ENCODE measurements at places on chromosomes 4 and X.

DNA sequence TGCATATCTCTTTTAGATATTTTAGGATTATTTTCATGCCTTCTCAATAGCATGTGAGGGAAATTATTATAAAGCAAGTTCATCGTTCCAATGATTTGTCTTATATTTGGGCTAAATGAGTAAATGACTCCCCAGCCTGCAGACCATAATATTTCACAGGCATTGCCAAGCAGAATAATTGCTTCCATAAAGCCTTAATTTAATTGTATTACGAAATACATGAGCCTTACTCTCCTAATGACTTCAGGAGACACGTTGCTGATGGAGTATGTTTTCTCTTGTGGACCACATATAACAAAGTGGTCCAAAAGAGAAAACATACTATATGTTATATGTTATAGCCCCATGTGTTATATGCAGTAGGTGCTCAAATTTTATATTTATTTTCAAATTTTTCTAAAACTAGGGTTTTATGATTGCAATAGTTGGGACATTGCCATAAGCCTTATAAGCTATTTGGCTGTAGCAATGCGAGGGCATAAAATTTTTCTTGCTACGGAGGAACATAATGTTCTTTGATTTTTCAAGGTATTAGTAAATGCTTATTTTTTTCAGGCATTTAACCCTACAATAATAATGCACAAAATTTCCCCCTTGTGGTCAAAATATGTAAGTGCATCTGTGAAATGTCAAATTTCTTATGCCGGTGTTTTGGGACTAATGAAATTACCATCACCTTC, 26.2 kb upstream of the TMPRSS11D start:
- peak; percentile 15 for DNase-seq

- DNase-seq, result no peak
Measured at GRCh38 chrX:113804819-113805218, 779.1 kb upstream of the HTR2C start.

- DNase-seq, result no peak
Measured at GRCh38 chr4:158807691-158808090, 38.9 kb downstream of the FNIP2 start.

GRCh38 chrX:2903366-2903765, 25.8 kb downstream of the ARSD start:
- no peak for DNase-seq

GRCh38 chrX:45781901-45782553, 581.4 kb upstream of the DIPK2B start:
- peak; percentile 54 for DNase-seq

- DNase-seq, result no peak
Measured at GRCh38 chr4:147942729-147943128, 210.8 kb downstream of the ARHGAP10 start.

DNA sequence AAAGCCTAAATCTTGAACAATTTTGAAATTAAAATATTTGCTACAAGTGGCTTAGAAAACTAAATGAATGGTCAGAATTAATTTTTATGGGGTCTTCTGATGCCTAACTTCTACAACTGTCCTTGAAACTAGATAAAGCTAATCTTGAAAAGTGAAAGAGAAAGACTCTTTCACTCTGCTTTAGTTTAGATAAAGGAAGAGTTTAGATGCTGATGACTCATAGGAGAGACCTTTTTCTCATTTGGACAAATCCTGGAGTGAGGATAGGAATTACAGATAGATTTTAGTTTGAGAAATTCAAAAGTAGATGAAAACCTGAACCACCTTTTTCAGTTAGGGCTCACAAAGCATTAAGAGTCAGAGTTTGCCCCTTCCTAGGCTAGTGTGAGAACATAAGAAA, 342.3 kb upstream of the GRID2 start:
- no peak for DNase-seq

GRCh38 chr4:176149680-176150355, 45.6 kb downstream of the SPATA4 start:
- DNase-seq, result no peak

DNA sequence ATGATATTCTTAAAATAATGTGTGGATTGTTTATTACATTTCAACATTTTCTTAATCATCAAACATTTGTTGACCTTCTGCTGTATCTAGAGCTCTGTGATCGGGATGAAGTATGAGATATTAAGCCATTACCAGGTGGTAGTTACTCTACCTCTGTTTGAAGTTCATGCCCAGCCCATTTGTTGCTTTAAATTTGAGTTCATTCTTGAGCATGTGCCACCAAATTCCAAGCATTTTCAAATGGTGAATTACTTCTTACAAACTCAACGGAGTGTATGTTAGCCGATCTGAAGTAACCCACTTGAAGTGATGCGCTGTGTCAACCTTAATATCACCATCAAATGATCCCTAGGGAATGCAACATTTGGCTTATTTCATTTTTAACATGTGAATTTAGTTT, 7.3 kb upstream of the DTHD1 start:
- DNase-seq, result no peak

DNA sequence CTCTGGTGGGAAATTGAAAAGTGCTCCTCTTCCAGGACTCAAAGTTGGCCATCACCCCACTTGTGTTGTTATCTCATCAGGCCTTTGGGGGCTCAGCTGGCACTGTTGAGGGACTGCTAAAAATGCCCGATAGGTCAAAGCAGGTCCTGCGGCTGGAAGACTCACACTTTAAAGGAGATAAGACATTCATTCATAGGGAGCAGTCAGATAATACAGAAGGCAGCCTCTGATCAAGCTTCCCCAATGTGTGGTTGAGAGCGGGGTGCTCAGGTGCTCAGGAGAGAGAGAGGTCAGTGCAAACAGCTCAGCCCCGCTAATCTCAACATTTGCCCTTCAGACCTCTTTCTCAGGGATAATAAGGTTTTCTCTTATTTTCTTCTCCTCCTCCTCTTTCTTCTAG, 70.3 kb downstream of the TMEM154 start:
- no peak for DNase-seq

GRCh38 chrX:49166914-49167739, 4.6 kb downstream of the MAGIX start:
- DNase-seq, result peak; percentile 45

DNA sequence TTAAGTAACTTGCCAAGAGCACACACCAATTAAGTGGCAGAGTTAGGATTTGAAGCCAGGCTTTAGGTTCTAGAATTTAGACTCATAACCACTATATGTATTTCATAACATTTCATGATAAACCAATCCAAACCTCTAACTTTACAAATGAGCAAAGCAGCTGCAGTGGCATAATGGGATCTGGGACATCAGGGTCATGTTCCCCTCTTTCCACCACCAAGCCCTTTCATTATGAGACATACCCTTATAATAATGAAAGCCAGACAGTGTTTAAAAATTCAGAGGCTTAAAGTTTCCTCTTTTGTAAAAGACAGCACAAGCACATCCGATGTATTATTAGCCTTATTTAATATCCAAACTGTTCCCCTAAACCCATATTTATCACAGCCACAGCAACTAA, 28.3 kb upstream of the AMELX start:
- no peak for DNase-seq

DNA sequence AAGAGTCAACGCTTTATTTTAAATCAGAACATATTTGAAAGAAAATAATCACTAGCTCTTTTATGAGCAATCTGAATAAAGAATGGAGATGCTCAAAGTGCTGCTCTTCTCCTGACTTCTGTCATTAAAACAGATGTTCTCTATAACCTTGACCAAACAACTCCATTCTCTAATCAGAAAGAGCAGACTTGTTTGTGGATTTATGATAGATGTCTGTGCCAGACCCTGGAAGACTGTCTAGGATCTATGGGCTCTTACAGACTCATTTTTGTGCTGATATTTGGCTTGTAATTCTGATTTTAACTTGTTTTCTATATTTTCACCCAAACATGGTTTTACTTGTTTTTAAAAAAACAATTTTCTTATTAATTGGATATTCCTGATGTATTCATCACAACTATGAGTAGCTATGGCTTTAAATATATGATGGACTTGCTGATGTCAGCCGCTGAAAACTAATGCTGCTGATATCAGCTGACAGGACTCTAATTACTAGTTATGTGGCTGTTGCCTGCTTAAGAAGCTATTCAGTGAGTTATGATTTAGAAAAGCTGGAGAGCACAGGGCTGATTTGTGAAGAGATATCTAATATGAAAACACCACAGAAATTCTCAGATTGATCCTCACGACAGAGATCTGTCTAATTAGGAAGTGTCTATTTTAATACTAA, 31.6 kb upstream of the MAML3 start:
- DNase-seq, result peak; percentile 30

- DNase-seq, result peak; percentile 95
Measured at GRCh38 chrX:64205735-64206501, 410 bp upstream of the AMER1 start.

- no peak for DNase-seq
Measured at GRCh38 chr4:88753658-88754571, 56.3 kb upstream of the NAP1L5 start.

DNA sequence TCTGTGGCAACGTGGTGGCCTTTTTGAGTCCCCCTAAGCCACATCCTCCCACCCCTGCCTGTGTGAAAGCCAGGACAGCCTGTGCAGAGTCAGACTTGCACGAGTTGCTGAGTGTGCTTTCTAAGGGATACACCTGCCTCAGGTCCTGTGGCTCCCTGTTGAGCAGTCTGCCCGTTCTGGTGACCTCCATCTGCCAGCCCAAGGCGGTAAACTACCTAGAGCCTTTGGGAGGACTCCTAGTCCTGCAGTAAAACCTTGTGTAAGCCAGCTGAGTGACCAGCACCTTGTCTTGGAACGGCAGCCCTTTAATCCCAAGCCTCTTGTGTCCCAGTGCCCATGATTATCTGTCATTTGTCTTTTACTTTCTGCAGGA, 69.3 kb downstream of the NBDY start:
- peak; percentile 66 for DNase-seq

GRCh38 chrX:17499512-17499911, 124.5 kb downstream of the NHS start:
- no peak for DNase-seq

GRCh38 chrX:116781926-116782325, 319.1 kb upstream of the CT83 start:
- DNase-seq, result no peak

DNA sequence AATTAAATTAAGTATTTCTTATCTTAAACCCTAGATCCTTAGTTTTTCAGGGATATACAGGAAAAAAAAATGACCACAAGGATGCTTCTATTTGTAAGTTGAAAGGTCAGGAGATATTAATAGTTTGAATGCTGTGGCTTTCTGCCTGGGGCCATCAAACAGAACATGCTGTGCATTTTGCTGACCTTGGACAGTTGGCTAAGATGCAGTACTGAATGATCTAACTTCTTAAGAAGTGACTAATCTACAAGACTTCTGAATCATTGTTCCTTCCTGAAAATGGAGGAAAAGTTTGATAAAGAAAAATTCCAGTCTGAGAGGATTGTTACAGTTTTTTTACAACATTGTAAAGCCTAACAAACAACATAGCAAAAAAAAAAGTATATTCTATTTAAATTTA, 237.8 kb upstream of the JADE1 start:
- DNase-seq, result no peak

DNA sequence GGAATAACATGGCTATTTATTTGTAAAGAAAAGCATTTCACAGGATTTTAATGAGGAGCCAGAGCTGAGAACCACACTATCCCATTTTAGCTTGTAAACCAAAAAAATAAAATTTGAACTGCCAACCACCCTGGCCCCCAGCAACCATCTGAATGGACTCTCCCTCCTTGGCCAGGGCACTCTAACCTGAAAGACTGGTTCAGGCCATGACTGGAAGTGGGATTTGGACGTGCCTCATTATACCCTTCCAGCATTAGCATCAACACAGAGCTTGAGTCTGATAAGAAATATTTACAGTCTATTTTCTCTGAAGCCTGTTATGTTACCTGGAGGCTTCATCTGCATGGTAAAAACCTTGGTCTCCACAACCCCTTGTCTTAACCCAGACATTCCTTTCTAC, 30.0 kb downstream of the METAP1 start:
- DNase-seq, result no peak

GRCh38 chr4:1968686-1969295, 40.0 kb downstream of the NELFA start:
- no peak for DNase-seq

Data from NCI-H146 (cell line).